ENCODE measurements at places on chromosomes 7 and 10.

DNA sequence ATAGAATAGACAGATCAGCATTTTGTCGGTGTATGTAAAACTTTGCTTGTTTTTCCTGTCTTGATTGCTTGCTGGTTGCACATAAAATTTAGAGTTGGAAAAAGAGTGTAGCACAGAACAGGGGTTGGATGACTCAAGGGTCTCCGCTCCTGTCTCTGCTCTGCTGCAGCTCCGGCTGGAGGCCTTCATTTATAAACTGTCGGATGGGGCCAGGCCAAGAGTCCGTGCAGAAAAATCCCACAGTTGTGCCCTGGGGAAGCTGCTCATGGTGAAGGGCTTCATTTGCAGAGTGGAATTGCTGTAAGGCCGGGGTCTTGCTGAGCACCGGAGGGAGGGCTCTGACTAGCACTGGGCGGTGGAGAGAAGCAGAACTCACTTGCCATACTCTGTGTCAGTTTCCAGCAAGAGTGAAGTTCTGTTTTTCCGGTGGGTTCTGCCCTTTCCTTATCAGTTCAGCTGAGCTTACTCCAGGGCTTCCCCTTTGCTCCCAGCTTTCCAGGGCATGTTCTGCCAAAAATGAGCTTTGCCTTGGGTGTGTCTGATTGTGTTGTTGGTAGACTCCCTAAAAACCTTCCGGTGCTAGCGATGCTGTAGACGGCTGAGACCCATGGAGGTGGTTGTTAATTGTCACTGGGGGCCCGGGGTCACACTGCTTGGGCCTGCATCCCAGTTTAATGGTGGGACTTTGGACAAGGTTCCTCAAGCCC, 67.2 kb downstream of the CAMK1D start:
- DNase-seq = no peak
- H3K27ac ChIP-seq = no peak overlapping the region
- peaks cover 30% of the 10 kb centered on the region for H3K27me3 ChIP-seq
- no peak overlapping the region for H3K4me3 ChIP-seq

GRCh38 chr10:99424656-99425055, 5.8 kb downstream of the GOT1 start:
- 0 out of 2 replicates have a peak, but pooled peaks cover 3% of the 10 kb centered on the region for H3K4me1 ChIP-seq
- no peak for DNase-seq
- H3K36me3 ChIP-seq = peaks cover 19% of the 10 kb centered on the region
- no peaks in the 10 kb centered on the region for H3K27me3 ChIP-seq

DNA sequence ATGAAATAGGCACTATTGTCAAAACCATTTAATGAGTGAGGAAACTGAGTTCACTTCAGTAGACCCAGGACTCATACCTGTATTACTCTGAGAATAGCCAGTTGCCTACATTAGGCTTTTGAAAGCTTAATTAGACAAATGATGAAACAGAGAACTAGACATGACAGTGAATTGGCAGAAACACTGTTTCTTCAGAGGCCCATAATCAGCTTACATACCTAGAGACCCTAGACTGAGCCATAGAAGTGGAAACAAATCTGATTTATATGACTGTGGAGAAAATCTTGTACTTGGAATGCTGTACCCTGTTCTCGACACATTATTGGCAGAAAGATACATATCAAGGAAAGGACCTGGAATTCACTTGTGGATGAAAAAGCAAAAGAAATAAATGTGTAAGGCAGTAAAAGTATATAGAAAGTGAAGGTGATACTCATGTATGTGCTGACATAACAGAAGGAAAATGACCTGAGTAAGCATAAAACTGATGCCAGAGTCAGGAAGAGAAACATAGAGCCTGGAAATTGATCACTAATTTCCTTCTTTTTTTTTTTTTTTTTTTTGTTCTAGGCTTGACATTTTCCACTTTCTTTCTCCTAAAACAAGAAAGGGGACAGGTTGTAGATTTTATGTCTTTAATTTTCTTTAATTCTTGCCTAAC, 251.5 kb downstream of the BICC1 start:
- H3K36me3 ChIP-seq = 0 out of 2 replicates have a peak, but pooled peaks cover 6% of the 10 kb centered on the region
- no peaks in the 10 kb centered on the region for H3K4me1 ChIP-seq
- no peak for DNase-seq
- no peak overlapping the region for H3K27ac ChIP-seq
- H3K4me3 ChIP-seq = no peak overlapping the region

DNA sequence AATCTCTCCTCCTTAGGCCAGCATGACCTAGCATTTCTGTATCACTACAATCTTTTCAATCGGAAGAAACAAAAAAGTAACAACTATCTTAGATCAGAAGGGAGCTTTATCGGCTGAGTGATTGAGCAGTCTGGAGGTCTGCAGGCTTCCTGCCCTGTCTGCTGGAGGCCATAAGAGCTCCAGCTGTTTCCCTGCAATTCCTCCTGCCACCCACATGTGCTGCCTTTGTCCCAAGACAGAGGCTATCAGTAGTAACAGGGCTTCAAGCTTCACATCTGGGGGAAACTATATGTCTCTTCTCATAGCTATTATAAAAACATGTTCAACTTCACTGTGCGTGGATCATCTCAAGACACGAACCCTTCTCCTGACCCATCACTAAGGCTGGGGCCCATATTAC, 70.1 kb upstream of the VWC2 start:
- H3K36me3 ChIP-seq = no peaks in the 10 kb centered on the region
- DNase-seq = no peak
- no peaks in the 10 kb centered on the region for H3K27me3 ChIP-seq
- no peaks in the 10 kb centered on the region for H3K4me1 ChIP-seq
- H3K4me3 ChIP-seq = no peak overlapping the region

DNA sequence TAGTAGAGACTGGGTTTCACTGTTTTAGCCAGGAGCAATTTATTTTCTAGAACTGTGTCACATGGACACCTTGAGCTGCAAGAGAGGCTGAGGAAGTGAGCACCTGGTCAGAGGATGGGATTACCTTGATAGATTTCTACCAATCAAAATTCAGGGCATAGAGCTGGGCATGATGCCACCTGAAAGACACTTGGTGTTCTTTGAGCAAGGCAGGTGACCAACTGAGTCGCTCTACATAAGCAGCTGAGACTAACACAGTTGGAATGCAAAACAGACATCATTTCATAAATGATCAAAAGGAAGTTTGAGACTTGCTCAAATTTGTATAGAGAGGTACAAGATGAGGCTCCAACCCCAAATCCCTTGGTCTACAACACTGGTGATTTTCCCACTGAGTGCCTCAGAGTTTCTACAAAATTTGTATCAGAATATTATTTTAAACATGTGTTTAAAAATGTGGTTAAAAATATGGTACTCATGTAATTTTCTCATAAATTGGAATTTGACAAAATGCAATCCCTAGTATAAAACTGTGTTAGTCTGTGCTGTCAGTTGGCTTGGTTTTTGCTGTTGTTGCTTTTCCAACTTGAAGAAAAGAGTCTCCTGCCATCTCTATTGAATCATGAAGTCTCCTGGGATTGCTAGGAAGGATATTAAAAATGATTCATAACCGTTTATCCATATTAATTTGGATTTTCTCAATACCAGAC, 156.4 kb upstream of the MDFIC start:
- no peaks in the 10 kb centered on the region for H3K36me3 ChIP-seq
- 0 out of 2 replicates have a peak, but pooled peaks cover 6% of the 10 kb centered on the region for H3K4me1 ChIP-seq
- H3K4me3 ChIP-seq = no peak overlapping the region
- H3K27me3 ChIP-seq = no peaks in the 10 kb centered on the region
- no peak overlapping the region for H3K27ac ChIP-seq

GRCh38 chr10:101588879-101589278, 758 bp downstream of the DPCD start:
- no peaks in the 10 kb centered on the region for H3K36me3 ChIP-seq
- DNase-seq = peak; percentile 74
- peak overlapping the region; percentile 93 for H3K4me3 ChIP-seq
- H3K27ac ChIP-seq = peak overlapping the region; percentile 62
- H3K27me3 ChIP-seq = no peaks in the 10 kb centered on the region
- peaks cover 13% of the 10 kb centered on the region for H3K4me1 ChIP-seq

GRCh38 chr10:83083831-83084230, 1055.5 kb upstream of the GHITM start:
- no peak overlapping the region for H3K4me3 ChIP-seq
- no peak overlapping the region for H3K27ac ChIP-seq
- no peaks in the 10 kb centered on the region for H3K27me3 ChIP-seq
- H3K36me3 ChIP-seq = no peaks in the 10 kb centered on the region
- DNase-seq = no peak

- H3K27me3 ChIP-seq = no peaks in the 10 kb centered on the region
- DNase-seq = no peak
- H3K36me3 ChIP-seq = peaks cover 73% of the 10 kb centered on the region
- no peak overlapping the region for H3K4me3 ChIP-seq
- peaks cover 6% of the 10 kb centered on the region for H3K4me1 ChIP-seq
These were observed 103.6 kb downstream of the BTAF1 start for GRCh38 chr10:92027141-92027540.

DNA sequence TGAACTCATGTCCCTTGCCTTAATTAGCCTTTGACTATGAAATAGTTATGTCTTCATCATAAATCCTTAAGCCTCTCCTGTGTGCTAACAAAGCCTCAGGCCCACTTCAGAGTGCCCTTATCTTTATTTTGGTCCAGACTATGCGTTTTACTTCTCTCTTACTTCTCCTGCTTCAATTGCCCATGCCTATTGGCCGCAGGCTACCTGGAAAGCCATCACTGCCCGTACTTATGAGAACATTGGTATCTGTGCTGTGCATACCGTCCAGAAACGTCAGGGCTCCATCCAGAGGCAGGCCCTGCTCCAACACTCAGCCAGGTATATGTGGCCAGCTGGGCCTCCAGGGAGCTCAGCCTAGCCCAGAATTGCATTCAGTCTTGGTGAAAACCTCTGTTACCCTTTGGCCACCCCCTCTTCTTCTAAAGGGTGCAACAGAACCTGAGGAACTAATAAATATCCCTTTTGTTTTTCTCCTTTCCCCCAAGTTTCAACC, 212.4 kb upstream of the MTPN start:
- DNase-seq = no peak
- no peaks in the 10 kb centered on the region for H3K36me3 ChIP-seq
- no peaks in the 10 kb centered on the region for H3K4me1 ChIP-seq
- no peak overlapping the region for H3K27ac ChIP-seq
- no peak overlapping the region for H3K4me3 ChIP-seq
- no peaks in the 10 kb centered on the region for H3K27me3 ChIP-seq

DNA sequence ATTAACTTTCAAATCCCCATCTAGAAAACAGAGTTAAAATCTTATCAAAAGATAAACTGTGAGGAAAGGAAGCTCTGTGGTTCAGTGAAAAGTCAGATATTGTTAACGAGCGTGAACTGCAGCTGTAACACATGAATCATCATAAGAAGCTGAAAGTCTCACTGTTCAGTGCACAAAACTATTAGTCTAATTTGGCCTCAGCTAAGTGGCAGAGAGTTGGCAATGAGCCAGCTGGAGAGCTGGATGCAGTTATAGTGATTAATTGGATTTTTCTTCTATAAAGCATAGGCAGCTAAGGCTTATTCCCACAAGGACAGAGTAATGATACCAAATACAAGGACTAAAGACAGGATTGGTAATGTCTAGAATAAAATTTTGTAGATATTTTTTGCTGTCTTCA, 101.1 kb upstream of the ABCB5 start:
- no peaks in the 10 kb centered on the region for H3K4me1 ChIP-seq
- H3K27me3 ChIP-seq = peaks cover 6% of the 10 kb centered on the region
- H3K4me3 ChIP-seq = no peak overlapping the region
- no peaks in the 10 kb centered on the region for H3K36me3 ChIP-seq
- DNase-seq = peak; percentile 25
- H3K27ac ChIP-seq = no peak overlapping the region

DNA sequence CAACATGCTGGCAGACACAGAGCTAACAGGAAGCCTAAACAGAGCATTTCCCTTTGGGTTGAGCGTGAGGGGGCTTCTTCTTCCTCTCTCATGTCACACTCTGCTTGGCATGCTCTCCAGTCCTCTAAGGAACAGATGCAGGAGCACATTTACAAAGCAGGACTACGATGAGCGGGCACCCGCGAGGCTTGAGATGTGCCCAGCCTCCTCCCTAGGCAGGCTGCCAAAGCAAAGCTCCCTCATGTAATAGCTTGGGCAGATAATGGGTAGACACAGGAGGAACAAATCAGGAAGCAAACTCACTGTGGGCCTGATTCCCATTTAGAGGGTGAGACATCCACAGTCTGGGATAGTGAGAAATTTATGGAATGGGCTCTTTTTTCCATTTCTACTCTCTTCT, 519.1 kb downstream of the NRG3 start:
- no peak for DNase-seq
- no peaks in the 10 kb centered on the region for H3K36me3 ChIP-seq
- no peaks in the 10 kb centered on the region for H3K4me1 ChIP-seq
- no peak overlapping the region for H3K4me3 ChIP-seq
- no peaks in the 10 kb centered on the region for H3K27me3 ChIP-seq

DNA sequence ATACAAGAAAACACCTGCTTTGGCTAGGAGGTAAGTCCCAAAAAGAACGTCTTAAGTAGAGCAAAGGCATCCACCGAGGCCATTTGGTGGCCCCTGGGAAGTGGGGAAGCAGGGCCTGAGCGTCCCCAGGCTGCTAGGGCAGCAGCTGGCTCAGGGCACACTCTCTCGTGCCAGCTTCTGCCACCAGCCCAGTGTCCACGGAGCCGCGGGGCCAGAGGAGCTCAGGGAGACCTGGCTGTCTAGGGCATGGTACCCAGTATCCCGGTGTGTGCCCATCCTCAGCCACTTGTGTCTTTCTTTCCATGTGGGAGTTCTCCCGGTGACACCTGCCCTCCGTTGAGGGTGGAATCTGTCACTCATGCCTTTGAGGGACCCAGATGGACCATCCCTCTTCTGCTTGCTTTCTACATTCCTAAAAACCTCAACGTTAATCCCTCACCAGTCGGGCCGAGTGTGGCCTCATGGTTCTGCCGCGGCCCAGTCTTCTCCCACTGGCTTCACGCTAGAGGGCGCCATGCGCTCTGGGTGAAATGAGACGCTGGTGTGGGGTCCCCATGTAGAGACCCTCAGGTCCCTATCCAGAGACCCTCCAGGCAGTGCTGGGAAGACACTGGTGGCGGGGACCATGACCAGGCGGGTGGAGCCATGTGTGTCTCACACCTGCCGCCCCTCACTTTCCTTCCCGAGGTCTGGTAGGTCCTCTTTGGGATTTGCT, 9.5 kb upstream of the AP5Z1 start:
- peaks cover 14% of the 10 kb centered on the region for H3K36me3 ChIP-seq
- H3K4me1 ChIP-seq = no peaks in the 10 kb centered on the region
- no peak overlapping the region for H3K4me3 ChIP-seq

- H3K36me3 ChIP-seq = no peaks in the 10 kb centered on the region
- no peak overlapping the region for H3K27ac ChIP-seq
- H3K27me3 ChIP-seq = peaks cover 5% of the 10 kb centered on the region
- no peaks in the 10 kb centered on the region for H3K4me1 ChIP-seq
These were observed 64.0 kb downstream of the OAT start for GRCh38 chr10:124354411-124355382.

- H3K27me3 ChIP-seq = no peaks in the 10 kb centered on the region
- H3K27ac ChIP-seq = no peak overlapping the region
- no peak overlapping the region for H3K4me3 ChIP-seq
- DNase-seq = peak; percentile 58
- no peaks in the 10 kb centered on the region for H3K4me1 ChIP-seq
These were observed 65.1 kb downstream of the CLEC2L start for GRCh38 chr7:139588632-139589031.

DNA sequence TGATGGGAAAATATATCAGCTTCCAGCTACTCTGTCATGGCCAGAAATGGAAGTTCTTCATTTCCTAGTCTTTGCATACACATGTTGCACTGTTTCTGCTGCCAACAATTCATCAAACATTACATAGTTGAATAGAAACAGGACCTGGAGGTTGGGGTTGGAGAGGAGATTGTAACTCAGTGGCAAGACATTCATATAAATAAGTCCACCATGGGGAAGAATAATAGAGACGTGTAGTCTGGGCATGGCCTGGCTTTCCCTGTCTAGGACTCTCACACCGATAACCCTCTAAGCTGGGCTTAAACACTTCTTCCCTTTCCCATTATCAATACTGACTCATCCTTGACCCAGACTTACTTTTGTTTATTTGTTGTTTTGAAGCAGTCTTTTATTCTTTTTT, 155.7 kb downstream of the PLPP4 start:
- DNase-seq = no peak
- no peaks in the 10 kb centered on the region for H3K36me3 ChIP-seq
- no peak overlapping the region for H3K27ac ChIP-seq
- peaks cover 8% of the 10 kb centered on the region for H3K4me1 ChIP-seq
- H3K27me3 ChIP-seq = no peaks in the 10 kb centered on the region

Measured in GM23248 (cell line).